ENCODE measurements at places on chromosomes 12 and 14.

DNA sequence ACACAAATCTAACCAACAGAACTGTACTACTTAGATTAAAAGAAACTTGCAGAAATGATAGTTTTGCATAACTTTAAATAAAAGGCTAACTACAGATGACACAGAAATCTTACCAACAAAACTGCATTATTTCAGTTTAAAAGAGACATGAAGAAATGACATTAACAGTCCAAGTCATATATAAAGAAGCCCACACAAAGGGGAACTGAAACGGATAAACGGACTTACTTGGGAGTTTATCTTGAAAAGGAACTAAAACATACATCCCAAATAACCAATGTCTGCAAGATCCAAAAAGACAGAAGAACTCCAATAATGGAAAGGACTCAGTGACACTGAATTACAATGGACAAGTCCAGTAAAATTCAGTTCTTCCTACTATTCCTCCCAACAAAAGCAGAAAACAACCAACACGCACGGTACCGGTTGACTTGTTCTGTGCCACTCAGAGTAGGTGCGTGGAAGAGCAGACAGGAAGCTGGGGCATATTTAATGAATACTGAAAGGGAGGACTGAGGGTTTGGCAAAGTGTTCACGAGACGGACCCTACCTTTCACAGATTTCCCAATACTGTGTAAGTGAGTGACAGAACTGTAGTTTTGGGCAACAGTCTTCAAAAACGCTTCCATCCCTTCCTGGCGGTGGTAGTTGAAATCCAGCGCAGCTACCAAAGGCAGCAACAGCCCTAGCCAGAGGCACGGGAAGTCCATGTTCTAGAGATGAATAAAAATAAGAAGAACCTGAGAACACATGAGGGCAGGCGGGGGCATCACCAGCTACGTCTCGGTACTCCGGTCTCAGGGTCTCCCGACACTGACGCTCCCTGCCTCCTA, 627 bp downstream of the CPM start:
- no peak for DNase-seq

GRCh38 chr14:61193476-61193875, 87.7 kb downstream of the TMEM30B start:
- no peak for DNase-seq

DNA sequence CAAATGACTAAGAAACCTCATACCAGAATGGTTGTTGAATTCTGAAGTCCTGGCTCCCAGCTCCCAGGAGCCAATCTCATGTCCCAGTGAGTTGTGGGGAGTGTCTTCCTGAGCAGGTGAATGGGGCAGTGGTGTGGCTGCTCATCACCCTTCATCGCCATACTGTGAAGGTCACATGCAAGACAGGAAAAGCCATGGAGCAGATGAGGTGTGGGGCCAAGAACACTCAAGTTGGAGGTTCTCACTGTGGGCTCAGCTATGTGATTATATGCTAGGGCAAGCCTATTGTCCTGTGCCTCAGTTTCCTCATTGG, 16.6 kb upstream of the TSPAN11 start:
- no peak for DNase-seq

DNA sequence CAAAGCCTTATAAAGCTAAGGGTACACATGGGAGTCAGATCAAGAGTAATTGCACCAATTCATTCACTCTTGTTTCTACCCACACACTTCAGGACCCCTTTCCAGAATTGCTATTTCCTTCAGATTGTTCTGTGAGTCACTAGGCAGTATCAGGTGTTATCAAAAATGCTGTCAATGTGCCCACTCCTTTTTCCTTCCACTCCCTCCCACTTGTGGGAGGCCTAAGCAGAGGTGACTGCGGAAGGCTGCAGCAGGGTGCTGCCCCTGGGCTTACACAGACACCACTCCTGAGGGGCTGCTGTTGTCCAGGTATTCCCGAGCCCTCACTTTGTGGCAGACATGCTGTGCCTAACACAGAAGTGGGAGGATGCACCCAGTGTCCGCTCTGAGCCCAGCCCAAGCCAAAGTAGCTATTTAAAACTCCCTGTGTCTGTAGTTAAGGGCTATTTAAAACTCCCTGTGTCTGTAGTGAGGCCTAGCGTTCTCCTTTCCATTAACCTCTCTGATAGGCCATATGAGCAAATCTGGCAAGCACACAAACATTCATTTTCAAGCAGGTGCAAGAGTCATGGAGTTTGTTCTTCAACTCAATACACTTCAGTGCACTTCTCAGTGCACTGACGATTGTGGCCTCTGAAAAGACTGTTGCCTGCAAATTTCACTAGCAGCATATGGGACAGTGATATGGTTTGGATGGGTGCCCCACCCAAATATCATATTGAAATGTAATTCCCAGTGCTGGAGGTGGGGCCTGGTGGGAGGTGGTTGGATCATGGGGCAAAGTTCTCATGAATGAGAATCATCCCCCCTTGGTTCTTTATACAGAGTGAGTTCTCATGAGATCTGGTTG, 117.8 kb downstream of the PHLDA1 start:
- peak; percentile 62 for DNase-seq

Measured in NCI-H446 (cell line).